ENCODE measurements at places on chromosomes 5 and 9.

DNA sequence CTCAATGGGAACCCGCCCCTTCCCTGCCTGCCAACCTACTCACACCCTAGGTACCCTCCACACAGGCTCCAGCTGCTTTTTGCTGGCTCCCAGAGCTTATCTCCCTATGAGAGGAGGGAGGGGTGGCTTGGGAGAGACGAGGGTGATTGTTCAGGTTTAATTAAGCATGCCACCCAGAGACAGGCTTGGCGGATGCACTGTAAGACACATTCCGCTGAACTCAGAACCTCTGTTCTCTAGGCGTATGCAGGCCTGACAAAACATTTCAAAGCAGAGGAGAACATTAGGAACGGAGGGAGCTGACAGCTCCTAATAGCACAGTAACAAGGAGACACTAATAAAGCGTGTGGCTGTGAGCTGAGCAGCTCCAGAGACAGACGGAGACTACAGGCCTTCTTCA is 80.1 kb downstream of the TRIM32 start:
- no peak for DNase-seq

GRCh38 chr5:112846556-112846955 is 14.5 kb upstream of the SRP19 start:
- no peak for DNase-seq

GRCh38 chr9:1051584-1052275 is 1.6 kb downstream of the DMRT2 start:
- peak; percentile 45 for DNase-seq

DNA sequence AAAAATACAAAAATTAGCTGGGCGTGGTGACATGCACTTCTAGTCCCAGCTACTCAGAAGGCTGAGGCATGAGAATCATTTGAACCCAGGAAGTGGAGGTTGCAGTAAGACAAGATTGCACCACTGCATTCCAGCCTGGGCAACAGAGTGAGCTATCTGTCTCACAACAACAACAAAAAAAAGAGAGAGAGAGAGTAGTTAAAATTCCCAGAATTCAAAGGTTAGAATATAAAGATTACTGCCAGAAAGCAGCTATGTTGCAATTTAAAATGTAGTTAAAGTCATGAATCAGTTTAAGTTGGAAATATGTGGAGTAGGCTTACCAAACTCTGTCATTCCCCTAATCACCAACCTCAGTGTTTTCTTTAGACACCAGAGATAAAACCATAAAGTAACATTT is 58.7 kb upstream of the SUSD1 start:
- DNase-seq, result no peak

GRCh38 chr9:104961238-104961637 is 33.3 kb upstream of the ABCA1 start:
- peak; percentile 74 for DNase-seq

DNA sequence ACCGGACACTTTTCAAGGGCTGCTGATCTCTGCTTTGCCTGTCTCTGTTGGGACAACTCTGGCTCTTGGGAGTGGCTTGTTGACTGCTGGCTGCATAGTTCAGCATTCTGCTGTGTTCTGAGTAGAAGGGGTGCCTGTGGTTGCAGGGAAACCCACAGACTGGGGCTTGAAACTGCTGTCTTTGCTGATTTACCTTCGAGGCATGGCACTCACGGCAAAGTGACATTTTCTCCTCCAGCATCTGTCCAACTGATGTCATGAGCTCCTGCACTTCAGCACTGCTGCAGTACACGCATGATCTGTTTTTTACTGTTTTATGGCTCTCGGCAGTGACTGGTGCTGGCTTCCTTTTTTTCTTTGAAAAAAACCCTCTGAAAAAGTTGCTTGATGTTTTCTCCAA is 69.2 kb downstream of the SPATA31D1 start:
- DNase-seq, result no peak

GRCh38 chr5:83281658-83282057 is 189.9 kb upstream of the VCAN start:
- DNase-seq, result no peak

- no peak for DNase-seq
Measured at GRCh38 chr9:6229186-6229585, 13.6 kb downstream of the IL33 start.

GRCh38 chr5:149853331-149853648 is 91.3 kb downstream of the PDE6A start:
- no peak for DNase-seq

All from activated CD8-positive, alpha-beta memory T cell treated with anti-CD3 and anti-CD28 coated beads, Interleukin-2, amount 10 ng/mL, durations not matched to agents 7 days and 5 days (primary cell).